T-helper 9 cell (primary cell): ENCODE measurements at places on chromosomes 4 and X.

- no peak for DNase-seq
Measured at GRCh38 chr4:3254302-3255131, 5.6 kb downstream of the MSANTD1 start.

- no peak for DNase-seq
Measured at GRCh38 chrX:2888309-2888708, 40.8 kb downstream of the ARSD start.

GRCh38 chr4:142528433-142528832 is 317.7 kb downstream of the INPP4B start:
- DNase-seq = no peak

DNA sequence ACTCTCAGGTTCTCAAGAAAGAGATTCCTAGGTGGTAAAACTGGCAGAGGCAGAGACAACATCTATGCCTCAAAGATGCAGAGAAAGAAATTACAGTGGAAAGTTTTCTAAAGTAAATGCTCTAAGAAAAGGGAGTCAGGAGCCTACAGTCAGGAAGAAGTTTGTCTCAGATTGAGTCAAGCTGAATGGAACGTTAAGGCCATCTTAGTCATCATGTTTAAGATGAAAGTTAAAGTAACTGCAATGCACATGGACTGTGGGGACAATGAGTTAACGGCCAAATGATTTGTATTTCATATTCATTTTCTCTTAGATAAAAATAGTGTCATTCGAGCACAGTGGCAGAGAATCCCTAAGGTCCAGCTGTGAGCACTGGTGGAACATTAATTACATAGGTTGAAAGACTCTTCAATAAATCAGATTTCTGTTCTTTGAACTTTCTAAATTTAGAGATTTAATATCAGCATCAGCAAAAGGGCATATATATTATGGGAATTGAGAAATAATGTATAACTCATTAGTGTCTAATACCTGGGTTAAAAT is 384.6 kb downstream of the DTHD1 start:
- DNase-seq = no peak

DNA sequence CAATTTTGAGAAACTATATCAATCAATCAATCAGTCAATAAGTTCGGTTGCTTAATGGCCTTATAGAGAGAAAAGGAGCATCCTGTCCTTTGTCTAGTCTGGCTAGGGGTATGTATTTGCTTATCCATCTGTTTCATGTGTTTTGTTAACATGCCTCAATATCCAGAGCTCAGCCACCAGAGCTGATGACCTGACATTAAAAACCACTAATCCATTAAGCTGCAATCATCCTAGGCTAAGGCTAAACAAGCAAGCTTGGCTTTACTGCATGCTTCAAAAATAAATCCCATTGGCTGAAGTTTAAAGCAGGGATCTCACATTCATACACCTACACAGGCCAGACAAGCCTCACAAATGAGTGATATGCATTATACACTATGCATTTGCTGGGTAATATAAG is 139.7 kb downstream of the INPP4B start:
- DNase-seq = no peak

DNA sequence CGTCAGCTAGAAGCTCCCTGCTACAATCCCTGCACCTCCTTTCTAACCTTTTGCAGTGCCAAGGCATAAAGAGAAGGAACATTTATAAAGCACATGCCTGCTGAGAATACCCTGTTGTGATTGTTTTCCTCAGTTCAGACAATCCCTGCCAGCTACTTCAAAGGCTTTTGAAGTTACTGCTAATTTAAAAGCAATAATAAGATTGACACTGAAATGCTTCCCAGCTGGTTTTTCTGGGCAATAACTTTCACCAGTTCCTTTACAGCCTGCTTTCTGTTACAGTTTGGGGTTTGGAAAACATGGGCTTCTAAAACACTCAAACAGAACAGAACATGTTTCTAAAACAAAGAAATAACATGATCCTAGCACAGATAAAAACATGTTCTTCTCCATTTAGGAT is 232.3 kb upstream of the CPEB2 start:
- no peak for DNase-seq

- DNase-seq = no peak
Measured at GRCh38 chrX:112820364-112821268, 20.0 kb downstream of the AMOT start.

DNA sequence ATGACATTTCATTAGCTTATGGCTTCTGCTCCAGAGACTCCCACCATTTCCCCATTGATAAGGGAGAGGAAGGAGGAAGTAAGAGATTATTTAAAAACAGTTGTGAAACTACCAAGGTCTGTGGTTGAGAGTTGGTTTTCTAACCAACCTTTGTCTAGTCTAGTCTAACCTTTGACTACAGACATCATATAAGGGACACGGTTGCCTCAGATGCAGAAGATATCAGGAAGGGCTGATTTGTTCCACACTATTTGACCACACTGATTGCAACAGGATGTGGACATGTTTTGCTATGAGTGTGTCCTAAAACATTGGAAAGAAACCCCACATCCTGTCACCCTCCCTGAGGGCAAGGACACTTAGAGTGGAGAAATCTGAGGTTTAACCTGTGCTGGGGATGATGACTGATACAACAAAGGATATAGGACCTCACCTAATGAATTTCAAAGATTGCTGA is 53.0 kb downstream of the COQ2 start:
- DNase-seq = no peak

- no peak for DNase-seq
Measured at GRCh38 chr4:61831987-61832386, 631.9 kb downstream of the ADGRL3 start.

GRCh38 chrX:136662104-136662503 is 14.1 kb downstream of the CD40LG start:
- no peak for DNase-seq

DNA sequence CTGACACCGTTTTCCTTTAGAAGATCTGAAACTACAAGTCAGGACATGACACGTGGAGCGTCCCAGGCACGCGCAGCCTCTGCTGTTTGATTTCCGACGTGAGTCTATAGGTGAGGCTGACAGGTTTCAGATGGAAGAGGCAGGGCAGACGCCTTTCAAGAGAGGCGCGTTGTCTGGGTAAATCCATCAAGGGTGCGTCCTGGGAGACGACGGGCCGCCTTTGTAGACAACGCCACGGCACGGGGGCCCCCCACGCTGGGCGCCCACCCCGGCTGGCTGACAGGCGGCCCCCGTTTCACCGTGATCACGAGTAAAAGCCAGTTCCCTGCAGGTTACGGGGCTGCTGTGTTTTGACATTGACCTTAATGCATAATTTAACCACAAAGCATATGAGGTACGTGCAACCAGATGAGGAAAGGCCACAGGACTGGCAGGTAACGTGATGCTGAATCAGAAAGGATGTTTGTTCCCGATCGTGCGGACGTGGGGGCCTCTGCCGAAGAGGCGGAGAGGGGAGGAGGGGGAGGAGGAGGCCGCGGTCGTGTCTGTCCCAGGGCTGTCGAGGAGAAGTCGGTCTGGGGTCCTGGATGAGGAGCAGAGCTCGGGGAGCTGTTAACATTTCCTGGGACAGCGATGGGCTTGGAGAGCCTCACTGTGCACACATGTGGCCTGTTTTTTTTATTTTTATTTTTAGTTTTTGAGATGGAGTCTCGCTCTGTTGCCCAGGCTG is 51.1 kb upstream of the PPP2R3B start:
- DNase-seq = no peak

- no peak for DNase-seq
Measured at GRCh38 chr4:22129454-22130029, 181.0 kb upstream of the KCNIP4 start.

DNA sequence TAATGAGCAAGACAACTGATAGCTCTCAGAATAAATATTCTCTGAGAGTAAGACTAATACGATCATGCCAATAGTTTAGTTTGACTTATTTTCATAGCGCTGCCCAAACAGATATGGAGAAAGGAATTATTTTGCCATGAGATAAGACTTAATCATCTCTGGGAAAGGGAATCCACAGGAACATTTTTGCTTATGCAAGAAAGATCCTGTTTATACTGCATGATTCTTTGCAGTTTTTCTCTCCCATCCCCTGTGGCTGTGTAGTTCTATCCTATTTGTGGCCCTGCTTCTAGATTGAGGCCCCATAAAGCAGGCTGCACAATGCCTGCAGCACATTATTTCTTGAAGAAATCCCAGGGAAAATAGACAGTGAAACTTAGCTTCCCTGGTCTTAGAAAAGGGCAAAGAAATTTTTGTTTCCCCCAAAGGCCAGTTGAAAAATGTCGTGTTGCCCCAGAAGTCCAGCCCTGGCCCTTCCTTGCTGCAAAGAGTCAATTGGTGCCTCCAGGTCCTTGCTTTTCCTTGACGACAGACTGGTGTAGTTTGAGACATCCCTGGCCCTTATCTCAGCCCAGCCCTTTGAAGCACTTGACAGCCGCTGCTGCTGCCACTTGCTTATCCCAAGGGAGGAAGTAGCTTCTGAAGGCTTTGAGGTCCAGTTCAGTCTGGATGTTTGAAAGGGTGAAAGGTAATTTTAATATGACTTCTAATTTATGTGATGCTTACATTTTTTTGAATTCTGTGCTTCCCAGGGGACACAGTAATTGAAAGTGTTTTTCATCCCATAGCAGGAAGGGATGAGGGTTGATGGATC is 45.0 kb upstream of the SH3RF1 start:
- no peak for DNase-seq

- no peak for DNase-seq
Measured at GRCh38 chr4:164700471-164700870, 53.5 kb upstream of the SMIM31 start.

- no peak for DNase-seq
Measured at GRCh38 chr4:127771535-127772275, 10.4 kb upstream of the HSPA4L start.

- DNase-seq = no peak
Measured at GRCh38 chrX:72366178-72366577, 60.5 kb upstream of the CITED1 start.

GRCh38 chr4:2046031-2046961 is 12.8 kb upstream of the NAT8L start:
- no peak for DNase-seq

DNA sequence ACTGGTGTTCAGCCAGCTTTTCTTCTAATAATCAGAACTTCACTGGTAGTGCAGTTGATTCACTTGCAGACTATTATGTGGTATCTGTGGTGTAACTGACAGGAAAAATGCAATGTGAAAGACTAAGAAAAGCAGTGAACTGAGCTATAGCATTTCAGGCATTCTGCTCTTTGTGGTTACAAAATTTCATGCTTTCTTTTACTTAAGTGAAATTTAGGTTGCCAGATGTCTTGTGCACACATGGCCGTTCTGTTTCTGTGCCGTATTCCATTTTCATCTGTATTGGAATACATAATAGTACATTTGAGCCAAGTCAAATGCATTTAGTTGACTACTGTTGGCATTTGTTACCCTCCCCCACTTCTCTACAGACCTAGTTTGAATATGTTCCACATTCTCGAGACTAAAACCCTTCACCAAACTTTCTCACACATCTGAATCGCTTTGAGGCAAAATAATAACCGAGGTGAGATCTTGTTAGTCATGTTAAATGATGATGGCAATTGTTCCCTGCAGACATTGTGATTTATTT is 8.2 kb downstream of the RTL3 start:
- DNase-seq = no peak

DNA sequence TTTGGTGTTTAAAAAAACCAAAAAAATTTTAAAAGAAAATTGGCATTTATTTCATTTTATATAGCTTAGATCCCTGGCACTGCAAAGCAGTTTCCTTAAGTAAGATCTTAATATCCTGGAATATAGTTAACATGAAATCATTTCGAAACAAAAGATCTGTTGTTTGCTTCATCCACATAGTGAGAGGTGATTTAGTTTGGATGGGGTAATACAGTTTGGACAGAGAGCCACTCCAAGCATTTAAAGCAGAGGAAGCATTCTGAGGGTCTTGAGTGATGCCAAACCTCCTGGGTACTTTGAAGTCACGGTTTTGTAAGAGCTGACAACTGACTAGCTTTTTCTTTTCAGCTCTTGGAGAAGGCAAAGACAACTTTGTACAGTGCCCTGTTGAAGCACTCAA is 28.7 kb downstream of the NOCT start:
- no peak for DNase-seq

DNA sequence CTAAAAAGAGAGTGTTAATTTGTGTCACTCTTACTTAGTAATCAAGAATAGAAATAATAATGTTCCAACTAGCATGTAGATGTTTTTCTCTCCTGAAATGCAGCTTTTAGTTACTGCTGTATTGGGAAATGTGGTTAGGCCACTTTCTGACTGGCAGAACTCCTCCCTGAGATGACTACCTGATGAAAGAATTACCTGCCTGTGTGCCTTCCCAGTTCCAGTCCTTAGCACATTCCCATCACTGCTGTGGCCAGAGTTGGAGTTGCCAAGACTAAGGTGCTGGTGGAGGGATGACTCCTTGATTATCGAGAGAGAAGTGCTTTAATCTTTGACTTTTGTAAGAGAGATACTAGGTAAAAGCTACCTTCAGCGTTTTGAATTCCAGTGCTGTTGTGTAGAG is 9.5 kb downstream of the GAB1 start:
- no peak for DNase-seq

GRCh38 chrX:39756086-39756883 is 341.5 kb downstream of the BCOR start:
- no peak for DNase-seq

DNA sequence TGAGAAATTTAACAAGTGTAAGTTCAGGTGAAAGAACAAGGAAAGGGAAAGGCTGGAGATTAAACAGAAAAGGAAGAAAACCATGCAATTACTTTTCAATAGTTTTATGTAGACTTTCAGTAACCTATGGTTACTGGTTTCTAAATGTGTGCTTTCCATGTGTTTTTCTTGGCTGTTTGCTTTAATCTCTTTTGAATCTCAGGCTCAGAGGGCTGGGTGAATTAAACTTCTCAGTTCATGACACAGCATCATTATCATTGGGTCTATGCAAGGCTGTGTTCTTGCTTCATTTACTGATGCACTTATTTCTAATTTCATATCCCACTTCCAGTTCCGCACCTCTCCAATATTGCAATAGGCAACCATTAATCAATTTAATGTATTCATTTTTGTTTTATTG is 266.5 kb upstream of the UGT8 start:
- no peak for DNase-seq

- DNase-seq = no peak
Measured at GRCh38 chr4:48898733-48899431, 7.7 kb downstream of the OCIAD2 start.

GRCh38 chrX:130028196-130028595 is 45.8 kb downstream of the BCORL1 start:
- DNase-seq = peak; percentile 50

- DNase-seq = no peak
Measured at GRCh38 chr4:77681792-77682191, 76.2 kb downstream of the CXCL13 start.

DNA sequence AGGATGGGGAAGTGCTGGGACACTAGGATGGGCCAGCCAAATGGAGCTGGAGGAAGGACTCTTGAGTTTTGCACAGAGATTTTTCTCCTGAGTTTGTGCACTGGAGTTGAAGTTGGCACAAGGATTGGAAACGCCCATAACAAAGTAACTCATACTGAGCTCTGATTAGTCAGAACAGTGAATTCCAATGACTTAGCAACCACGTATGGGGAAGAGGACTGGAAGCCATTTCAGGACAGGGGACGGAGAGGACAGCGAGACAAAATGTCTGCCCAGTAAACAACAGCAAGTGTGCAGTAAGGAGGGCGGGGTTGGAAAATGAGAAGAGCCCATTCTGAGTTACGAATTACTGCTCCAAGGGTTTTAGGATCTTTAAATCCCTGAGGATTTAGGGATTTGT is 5.9 kb downstream of the RIPPLY1 start:
- no peak for DNase-seq

- no peak for DNase-seq
Measured at GRCh38 chrX:46258356-46258755, 286.9 kb downstream of the ZNF674 start.

GRCh38 chrX:1102786-1103185 is 109.7 kb downstream of the CRLF2 start:
- DNase-seq = no peak

- DNase-seq = no peak
Measured at GRCh38 chrX:45110494-45110893, 90.2 kb downstream of the DIPK2B start.
